Renal pelvis (tissue), 12 donors: ENCODE measurements at places on chromosomes 6 and 20. TPM values are rescaled to one million over a fixed set of nuclear protein-coding genes. Genes with fewer than 3 reads are reported as not detected.

The MACROD2 gene
- 13.2 TPM for polyA plus RNA-seq

The NKX2-2 gene
- not detected for polyA plus RNA-seq

The RBPJL gene
- not detected for polyA plus RNA-seq

The SUN5 gene
- not detected for polyA plus RNA-seq

- DNase-seq, result no peak
Measured at GRCh38 chr20:22629447-22629846, 45.1 kb upstream of the FOXA2 start.

- DNase-seq, result no peak
Measured at GRCh38 chr20:21714297-21715192, 9.1 kb downstream of the PAX1 start.

DNA sequence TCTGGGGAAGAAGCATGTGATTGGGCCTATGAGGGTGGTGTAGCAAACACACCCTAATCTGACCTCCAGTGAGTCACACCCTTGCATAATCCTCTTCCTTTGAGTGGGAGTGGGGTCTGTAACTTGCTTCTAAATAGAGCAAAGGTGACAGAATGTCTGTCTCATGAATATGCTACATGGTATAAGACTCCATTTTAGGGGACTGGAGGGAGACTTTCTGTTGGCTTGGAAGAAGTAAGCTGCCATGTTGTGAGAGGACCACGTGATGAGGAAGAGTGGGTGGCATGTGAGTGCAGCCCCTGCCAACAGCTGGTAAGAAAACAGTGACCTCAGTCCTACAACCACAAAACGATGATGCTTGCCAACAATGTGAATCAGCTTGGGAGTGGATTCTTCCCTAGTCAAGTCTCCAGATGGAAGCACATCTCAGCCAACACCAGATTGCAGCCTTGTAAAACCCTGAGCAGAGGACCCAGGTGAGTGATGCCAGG, 3.7 kb downstream of the AK9 start:
- no peak for DNase-seq

DNA sequence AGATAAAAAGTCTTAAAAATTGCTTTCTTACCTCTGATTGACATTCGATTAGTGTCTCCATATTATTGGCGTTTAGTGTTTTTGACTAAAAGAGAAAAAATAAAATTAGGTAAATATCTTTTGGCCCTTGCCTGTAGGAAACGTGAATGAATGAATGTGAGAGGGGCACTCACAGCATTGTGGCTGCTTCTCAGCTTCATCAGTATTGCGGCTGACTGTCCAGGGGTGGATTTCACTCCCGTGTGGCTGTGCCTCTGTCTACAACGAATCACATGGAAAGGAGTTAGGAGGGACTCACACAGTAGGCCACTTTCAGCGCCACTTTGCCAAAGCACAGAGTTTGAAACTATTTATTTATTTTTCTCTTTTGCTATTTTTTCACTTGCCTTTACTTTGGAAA, 844 bp downstream of the TAGAP start:
- DNase-seq, result no peak
